ENCODE measurements at places on chromosomes 3 and 15.

DNA sequence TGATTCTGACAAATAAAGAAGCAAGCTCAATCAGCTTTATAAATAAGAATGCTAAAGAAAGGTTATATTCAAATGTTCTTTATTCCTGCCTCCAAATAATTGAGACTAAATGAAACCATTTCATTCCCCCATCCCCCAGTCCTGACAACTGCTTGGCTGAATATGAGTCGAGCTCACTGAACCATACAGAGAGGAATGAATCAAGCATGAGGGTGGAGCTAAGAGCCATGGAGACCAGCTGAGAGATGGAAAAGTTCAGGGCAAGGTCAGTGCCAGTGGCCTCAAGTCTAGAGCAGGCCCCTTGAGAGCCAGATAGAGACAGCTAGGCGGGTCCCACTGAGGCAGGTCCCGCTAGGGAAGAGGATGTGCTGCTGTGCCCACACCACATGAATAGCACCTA lies 188.7 kb upstream of the EIF1B start:
- DNase-seq = no peak

- DNase-seq = no peak
Measured at GRCh38 chr3:12218161-12218560, 59.4 kb upstream of the TIMP4 start.

GRCh38 chr3:40800343-40800742 lies 275.6 kb downstream of the ZNF621 start:
- peak; percentile 81 for DNase-seq

DNA sequence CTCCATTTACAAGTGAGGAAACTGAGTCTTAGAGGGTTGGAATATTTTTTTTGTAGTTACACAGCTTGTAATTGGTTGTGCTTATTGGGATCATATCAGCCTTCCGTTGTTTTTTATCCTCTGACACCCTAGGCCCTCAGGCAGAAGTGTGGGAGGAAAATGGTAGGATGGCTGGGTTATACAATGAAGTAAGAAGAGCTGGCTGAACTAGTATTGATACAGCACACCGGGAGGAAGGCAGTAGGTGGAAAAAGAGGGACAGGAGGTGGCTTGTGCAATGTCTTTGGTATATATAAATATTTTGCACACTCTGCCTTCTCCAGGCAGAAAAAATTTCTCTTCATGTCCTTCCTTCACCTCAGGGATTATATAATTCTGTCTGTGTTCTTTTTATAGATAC lies 214.3 kb upstream of the SGO1 start:
- DNase-seq = no peak

- no peak for DNase-seq
Measured at GRCh38 chr3:146511402-146512134, 32.8 kb downstream of the PLSCR1 start.

- no peak for DNase-seq
Measured at GRCh38 chr15:56074481-56075265, 81.3 kb upstream of the NEDD4 start.

DNA sequence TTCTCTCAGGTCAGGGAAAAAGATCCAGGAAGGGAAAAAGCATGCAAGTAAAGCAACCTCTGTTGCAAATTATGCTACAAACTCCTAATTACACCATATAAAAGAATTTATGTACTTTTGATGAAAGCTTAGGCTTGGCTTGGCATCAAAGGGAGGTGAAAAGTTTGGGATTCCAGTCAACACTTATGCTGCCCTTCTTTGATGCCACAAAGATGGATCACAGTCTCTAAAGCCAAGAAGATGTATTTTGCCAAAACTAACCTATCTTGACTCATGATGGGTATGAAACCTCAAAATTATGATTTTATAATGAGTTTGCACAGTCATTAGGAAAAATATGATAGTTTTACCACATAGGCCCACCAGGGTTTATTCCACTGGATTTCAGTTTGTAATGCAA lies 101.0 kb upstream of the CCDC80 start:
- DNase-seq = no peak

GRCh38 chr3:153290268-153291015 lies 128.4 kb downstream of the RAP2B start:
- peak; percentile 19 for DNase-seq

DNA sequence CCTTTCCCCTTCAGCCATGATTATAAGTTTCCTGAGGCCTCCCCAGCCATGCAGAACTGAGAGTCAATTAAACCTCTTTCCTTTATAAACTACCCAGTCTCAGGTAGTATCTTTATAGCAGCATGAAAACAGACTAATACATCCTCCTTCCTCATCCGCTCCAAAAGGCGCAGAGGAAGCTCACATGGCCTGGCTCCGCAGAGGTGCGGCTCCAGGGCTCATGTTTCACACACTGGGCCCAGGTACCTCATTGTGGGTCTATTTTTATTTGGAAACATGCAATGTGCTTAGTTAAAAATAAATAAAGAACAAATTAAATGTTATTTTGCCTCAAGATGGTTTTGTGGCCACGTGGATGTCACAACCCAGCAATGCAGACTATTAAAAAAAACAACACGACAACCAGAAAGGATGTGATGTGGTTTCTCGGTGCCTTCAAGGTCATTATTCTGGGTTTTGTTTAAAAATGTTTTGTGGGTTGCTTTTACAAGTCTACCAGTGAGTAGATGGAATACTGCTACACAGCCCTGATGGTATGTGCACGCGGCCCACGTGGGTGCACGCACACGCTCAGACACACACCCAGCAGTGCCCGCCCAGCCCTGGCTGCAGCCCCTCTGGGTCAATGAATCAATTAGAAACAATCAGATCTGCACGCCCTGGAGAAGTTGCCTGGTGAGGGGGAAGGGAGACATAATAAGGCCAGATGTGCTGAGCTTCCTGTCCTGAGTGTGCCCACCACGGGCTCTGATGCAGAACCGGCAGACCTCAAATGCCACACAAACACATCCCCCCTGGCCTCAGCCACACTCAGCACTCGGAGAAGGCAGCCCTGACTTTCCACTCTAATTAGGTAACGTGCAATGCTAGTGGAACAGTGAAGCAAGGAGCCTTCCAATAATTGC lies 140.1 kb downstream of the ADAMTS17 start:
- DNase-seq = no peak

DNA sequence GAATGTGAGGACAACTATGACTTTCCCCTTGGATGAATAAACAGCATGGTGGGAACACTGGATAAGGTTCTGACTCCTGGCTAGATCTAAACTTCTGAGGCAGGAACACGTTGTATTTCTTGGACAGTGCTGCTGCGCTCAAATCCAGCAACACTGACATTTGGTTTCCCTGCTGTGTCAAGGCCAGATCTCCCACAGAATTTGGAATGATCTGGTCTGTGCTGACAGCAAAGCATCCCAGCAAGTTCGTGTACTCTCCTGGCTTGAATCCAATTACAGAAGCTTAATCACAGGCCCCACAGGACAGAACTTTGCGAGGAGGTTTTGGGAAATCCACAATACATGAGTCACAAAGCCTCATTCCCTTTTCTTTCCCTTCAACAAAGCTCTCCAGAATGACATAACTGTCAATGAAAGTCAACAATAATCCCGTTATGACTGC lies 92.5 kb downstream of the ADAMTS9 start:
- no peak for DNase-seq

- no peak for DNase-seq
Measured at GRCh38 chr3:16079519-16079918, 95.0 kb upstream of the GALNT15 start.

- no peak for DNase-seq
Measured at GRCh38 chr3:126544596-126545281, 14.0 kb downstream of the C3orf22 start.

GRCh38 chr15:37931868-37932267 lies 2.6 kb upstream of the TMCO5A start:
- DNase-seq = no peak
